Type B pancreatic cell (in vitro differentiated cells): ENCODE measurements at places on chromosomes 11 and 22. TPM values are rescaled to one million over a fixed set of nuclear protein-coding genes. Genes with fewer than 3 reads are reported as not detected.

- H3K4me1 ChIP-seq: peaks cover 62% of the 10 kb centered on the region
- no peak for DNase-seq
- H3K36me3 ChIP-seq: peaks cover 24% of the 10 kb centered on the region
- no peaks in the 10 kb centered on the region for H3K27me3 ChIP-seq
Measured at GRCh38 chr11:102117472-102118113, 7.3 kb downstream of the YAP1 start.

DNA sequence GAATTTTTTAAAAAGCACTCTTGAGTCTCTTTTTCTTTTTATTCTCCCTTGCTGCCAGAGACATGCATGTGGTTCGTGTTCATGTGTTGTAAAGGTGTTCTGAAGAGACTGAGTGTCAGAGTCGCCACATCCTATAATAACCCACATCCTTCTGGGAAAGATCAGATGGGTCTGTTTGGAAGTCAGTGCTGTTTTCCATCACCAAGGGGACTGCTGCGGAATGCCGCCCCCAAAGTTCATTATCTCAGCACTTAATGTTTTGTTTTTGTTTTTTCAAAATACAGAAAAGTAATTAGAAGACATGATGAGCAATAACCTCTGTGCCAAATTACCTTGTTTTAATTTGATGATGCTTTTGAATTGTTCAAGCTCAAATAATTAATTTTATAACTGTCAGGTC lies 56.9 kb upstream of the EIF3M start:
- peak overlapping the region; percentile 12 for H3K4me3 ChIP-seq
- peaks cover 13% of the 10 kb centered on the region for H3K4me1 ChIP-seq
- H3K36me3 ChIP-seq: no peaks in the 10 kb centered on the region
- no peak overlapping the region for H3K27ac ChIP-seq

The ANGPTL5 gene
- total RNA-seq: not detected in 2 replicates

DNA sequence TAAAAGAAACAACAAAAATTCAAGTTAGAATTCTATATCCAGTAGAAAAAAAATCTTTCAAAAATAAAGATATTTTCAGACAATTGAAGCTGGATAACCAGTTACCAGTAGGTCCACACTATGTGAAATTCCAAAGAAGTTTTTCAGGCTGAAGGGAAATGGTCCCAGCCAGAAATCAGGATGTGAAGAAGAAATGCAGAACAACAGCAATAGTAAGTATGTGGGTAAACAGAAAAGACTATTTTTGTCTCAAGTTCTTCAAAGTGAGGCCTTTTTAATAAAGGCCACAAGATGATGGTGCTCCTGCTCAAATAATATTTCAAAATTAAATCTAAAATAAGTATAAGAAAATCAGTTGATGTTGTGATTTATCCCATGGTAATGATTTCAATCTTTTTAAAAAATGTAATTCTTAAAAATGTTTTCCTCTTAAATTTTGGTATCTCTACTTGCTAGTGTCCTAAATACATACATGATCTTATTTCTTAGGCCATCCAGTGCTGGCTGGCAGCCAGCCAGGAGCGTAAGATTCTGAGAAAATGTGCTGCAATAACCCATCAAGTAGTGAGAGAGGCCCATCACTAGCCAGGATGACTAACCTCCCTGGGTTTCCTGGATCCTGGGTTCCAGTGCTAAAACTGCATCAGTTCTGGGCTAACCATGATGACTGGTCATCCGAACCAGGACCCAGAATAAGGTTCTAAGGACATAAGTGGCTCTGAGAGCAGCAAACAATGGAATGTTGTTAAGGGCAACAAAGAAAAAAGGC lies 15.6 kb upstream of the UCP3 start:
- no peaks in the 10 kb centered on the region for H3K27me3 ChIP-seq
- H3K4me1 ChIP-seq: no peaks in the 10 kb centered on the region
- no peak for DNase-seq
- H3K36me3 ChIP-seq: peaks cover 20% of the 10 kb centered on the region
- H3K4me3 ChIP-seq: no peak overlapping the region

GRCh38 chr11:119699227-119699626 lies 29.8 kb downstream of the NECTIN1 start:
- no peaks in the 10 kb centered on the region for H3K27me3 ChIP-seq
- peak overlapping the region; percentile 93 for H3K27ac ChIP-seq
- peaks cover 65% of the 10 kb centered on the region for H3K4me1 ChIP-seq
- H3K36me3 ChIP-seq: no peaks in the 10 kb centered on the region

The MRPL48 gene
- 35.9 and 43.7 TPM in 2 replicates for total RNA-seq

- H3K27me3 ChIP-seq: peaks cover 3% of the 10 kb centered on the region
- peak overlapping the region; percentile 84 for H3K27ac ChIP-seq
- H3K36me3 ChIP-seq: no peaks in the 10 kb centered on the region
- H3K4me3 ChIP-seq: peak overlapping the region; percentile 36
- H3K4me1 ChIP-seq: peaks cover 30% of the 10 kb centered on the region
- peak; percentile 27 for DNase-seq
Measured at GRCh38 chr11:120065176-120065575, 72.7 kb downstream of the TRIM29 start.

DNA sequence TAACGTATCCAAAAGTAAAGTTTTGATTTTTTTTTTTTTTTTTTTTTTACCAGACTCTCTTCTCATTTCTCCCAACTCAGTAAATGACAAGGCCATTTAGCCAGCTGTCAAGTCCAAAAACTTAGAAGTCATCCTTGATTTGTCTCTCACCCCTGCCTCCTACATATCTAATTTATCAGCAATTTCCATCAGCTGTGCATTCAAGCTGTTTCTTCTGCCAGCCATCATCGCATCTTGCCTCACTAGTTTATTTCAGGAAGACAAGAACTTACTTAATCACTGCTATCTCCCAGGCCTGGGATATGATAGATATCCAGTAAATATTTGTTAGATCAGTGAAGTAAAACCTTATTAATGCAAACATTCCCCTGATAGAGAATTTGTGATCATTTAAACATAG lies 47.6 kb downstream of the SCGB1A1 start:
- DNase-seq: no peak
- no peaks in the 10 kb centered on the region for H3K36me3 ChIP-seq
- H3K27me3 ChIP-seq: no peaks in the 10 kb centered on the region

The TEX12 gene
- total RNA-seq: not detected in 2 replicates

- no peaks in the 10 kb centered on the region for H3K27me3 ChIP-seq
- DNase-seq: no peak
- H3K36me3 ChIP-seq: peaks cover 33% of the 10 kb centered on the region
- no peak overlapping the region for H3K4me3 ChIP-seq
Measured at GRCh38 chr11:87046824-87047223, 9.1 kb downstream of the TMEM135 start.

DNA sequence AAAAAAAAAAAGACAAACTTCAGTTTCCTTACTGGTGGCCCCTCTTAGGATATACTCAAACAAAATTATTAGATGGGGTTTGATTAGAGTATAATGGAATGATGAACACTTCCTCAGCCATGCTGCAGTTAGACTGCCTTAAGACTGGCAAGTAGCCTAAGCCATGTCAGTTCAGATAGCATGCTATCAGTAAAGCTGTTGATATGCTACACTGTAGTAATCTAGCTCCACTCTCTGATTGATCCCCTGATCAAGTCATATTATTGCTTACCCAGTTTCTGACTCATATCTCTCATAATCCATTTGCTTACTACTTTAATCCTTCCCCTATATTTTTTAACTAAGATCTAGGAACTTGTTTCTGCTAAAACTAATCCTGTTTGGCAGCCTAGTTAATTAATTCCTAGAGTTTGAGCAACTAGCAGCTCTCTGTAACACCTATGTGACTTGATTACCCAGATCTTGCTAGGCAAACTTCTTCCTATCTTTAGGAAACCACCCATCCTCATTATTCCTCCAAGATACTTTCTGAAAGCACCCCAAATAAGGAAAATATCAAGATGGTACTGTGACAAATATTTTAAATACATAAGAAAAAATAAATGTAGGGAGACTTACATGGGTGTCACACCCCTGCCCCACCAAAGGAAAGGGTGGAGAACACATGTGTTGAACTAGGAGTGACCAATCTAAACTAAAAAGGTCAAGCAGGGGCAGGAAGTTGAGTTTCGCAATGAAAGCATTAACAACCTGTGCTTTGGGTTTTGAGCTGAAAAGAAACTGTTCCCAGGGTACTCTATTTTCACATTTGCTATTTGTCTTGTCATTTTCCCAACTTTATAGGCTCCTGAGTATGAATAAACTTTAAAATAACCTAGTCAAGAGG lies 43.2 kb downstream of the PIK3C2A start:
- peak overlapping the region; percentile 32 for H3K27ac ChIP-seq
- H3K4me1 ChIP-seq: peaks cover 24% of the 10 kb centered on the region

GRCh38 chr11:36822829-36823228 lies 224.8 kb upstream of the RAG2 start:
- H3K27ac ChIP-seq: no peak overlapping the region
- H3K36me3 ChIP-seq: no peaks in the 10 kb centered on the region
- peaks cover 5% of the 10 kb centered on the region for H3K4me1 ChIP-seq
- no peak for DNase-seq
- no peaks in the 10 kb centered on the region for H3K27me3 ChIP-seq

- no peak overlapping the region for H3K4me3 ChIP-seq
- no peaks in the 10 kb centered on the region for H3K36me3 ChIP-seq
- no peak for DNase-seq
- H3K27me3 ChIP-seq: no peaks in the 10 kb centered on the region
- no peak overlapping the region for H3K27ac ChIP-seq
Measured at GRCh38 chr11:91243051-91243450, 981.6 kb upstream of the FAT3 start.

DNA sequence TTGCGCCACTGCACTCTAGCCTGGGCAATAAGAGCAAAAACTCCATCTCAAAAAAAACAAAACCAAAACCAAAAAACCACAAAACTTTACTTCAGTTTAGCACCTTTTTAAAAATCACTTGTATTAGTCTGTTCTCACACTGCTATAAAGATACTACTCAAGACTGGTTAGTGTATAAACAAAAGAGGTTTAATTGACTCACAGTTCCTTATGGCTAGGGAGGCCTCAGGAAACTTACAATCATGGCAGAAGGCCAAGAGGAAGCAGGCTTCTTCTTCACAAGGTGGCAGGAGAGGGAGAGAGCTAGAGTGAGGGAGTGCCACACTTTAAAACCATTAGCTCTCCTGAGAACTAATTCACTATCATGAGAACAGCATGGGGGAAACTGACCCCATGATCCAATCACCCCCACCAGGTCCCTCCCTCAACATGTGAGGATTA lies 261.3 kb downstream of the TMEM135 start:
- no peak overlapping the region for H3K4me3 ChIP-seq
- no peak overlapping the region for H3K27ac ChIP-seq
- no peaks in the 10 kb centered on the region for H3K27me3 ChIP-seq
- peaks cover 12% of the 10 kb centered on the region for H3K36me3 ChIP-seq
- no peak for DNase-seq

The OTOG gene
- 0.21 and 1.5 TPM in 2 replicates for total RNA-seq

GRCh38 chr22:37632174-37633088 lies 7.0 kb upstream of the SH3BP1 start:
- no peak for DNase-seq
- H3K27ac ChIP-seq: no peak overlapping the region
- no peaks in the 10 kb centered on the region for H3K27me3 ChIP-seq
- no peaks in the 10 kb centered on the region for H3K36me3 ChIP-seq
- peaks cover 11% of the 10 kb centered on the region for H3K4me1 ChIP-seq
- H3K4me3 ChIP-seq: no peak overlapping the region

GRCh38 chr11:113623114-113623513 lies 83.0 kb downstream of the TMPRSS5 start:
- no peak for DNase-seq
- no peak overlapping the region for H3K27ac ChIP-seq
- peaks cover 11% of the 10 kb centered on the region for H3K27me3 ChIP-seq

DNA sequence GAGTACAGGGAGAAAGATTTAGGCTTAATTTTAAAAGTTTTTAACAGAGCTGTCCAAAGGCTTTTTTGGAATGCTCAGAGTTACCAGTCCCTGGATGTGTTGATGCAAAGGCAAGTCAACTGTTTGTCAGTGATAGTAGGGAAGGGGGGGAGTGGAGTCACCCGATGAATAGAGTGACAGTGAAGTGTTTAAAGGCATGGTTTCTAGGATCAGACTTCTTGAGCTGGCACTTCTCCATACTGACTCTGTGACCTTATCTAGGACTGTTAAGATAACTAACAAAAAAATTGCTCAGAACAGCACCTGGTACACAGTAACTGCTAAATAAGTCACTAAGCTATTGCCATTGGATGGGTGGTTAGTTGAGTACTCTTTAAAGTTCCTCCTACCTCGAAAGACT lies 11.3 kb upstream of the RAG2 start:
- H3K4me1 ChIP-seq: no peaks in the 10 kb centered on the region
- H3K36me3 ChIP-seq: peaks cover 5% of the 10 kb centered on the region
- H3K27me3 ChIP-seq: no peaks in the 10 kb centered on the region
- no peak overlapping the region for H3K4me3 ChIP-seq

The SELENOH gene
- total RNA-seq: 107 and 144 TPM in 2 replicates

GRCh38 chr11:134405841-134406240 lies 6.2 kb downstream of the B3GAT1 start:
- no peak overlapping the region for H3K4me3 ChIP-seq
- DNase-seq: no peak
- peaks cover 44% of the 10 kb centered on the region for H3K27me3 ChIP-seq
- H3K36me3 ChIP-seq: no peaks in the 10 kb centered on the region
- H3K27ac ChIP-seq: no peak overlapping the region

DNA sequence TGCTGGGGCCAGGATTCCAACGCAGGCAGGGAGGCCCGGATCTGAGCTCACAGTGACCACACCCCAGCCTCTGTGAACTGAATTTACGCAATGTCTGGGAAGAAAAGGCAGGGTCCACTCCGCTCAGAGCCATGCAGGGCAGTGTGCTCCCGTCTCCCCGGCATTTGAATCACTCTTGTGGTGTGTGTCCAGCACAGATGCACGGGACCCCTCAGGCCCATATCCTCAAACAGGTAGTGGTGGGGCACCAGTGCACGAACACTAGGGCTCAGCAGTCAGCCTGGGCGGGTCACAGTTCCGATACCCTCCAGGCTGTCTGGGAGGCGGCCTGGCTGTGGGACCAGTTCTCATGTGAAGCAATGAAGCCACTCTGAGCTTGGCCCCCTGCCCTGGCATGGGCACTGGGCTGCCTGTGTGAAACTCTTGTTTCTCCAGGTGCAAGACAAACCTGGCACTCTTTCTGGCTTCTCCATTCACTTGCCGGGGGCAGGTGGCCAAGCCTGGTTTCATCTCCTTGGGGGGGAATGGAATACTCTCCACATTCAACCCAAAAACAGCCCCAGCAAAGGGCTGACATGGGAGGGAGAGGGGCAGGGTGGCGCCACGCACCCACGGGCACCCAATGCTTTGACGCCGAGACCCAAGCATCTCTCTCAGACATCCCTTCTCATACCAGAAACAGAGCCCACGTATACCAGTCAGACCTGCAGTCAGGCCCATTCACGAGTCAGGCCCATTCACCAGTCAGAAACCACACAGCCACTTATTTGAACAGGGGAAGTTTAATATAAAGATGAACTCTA lies 14.3 kb downstream of the DHCR7 start:
- DNase-seq: no peak
- H3K27ac ChIP-seq: peak overlapping the region; percentile 55
- H3K27me3 ChIP-seq: no peaks in the 10 kb centered on the region
- H3K4me1 ChIP-seq: peaks cover 15% of the 10 kb centered on the region
- peaks cover 3% of the 10 kb centered on the region for H3K36me3 ChIP-seq
